Central memory CD8-positive, alpha-beta T cell (primary cell): ENCODE measurements at places on chromosomes 4 and X.

GRCh38 chr4:76803522-76803921, 94.4 kb downstream of the SOWAHB start:
- no peak for DNase-seq

- no peak for DNase-seq
Measured at GRCh38 chrX:108537005-108537404, 97.4 kb downstream of the COL4A5 start.

GRCh38 chrX:138020941-138021340, 455.0 kb downstream of the ZIC3 start:
- DNase-seq: no peak

DNA sequence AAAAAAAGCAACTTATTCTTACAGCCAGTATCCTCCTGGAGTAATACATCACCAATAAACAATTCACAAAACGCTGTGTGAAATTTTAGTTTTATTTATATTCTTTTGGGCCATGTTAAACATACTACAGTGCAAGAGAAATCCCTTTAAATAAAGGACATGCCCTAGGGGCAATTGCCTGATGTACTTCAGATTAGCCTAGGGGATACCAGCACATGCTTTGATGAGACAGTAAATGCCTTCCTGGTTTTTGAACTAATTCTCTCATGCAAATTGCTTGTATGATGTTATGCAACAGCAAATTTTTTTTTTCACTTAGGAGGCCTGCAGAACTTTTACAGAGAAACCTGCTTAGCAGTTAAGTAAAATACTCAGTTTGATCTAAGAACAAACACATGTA, 711.9 kb upstream of the FRG1 start:
- no peak for DNase-seq

DNA sequence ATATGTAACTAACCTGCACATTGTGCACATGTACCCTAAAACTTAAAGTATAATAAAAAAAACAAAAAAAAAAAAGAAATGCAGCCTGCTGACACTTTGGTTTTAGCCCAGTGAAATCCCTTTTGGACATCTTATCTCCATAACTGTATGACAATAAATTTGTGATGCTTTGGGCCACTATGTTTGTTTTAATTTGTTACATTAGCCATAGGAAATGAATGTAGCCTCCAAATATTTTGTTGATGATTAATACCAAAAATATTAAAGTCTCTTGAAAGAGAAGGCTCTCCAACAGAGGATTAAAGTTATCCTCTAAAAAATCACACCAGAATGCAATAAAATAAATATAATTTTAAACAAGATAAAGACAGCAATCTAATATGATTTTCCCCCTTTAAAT, 852.7 kb upstream of the SLIT2 start:
- DNase-seq: no peak

DNA sequence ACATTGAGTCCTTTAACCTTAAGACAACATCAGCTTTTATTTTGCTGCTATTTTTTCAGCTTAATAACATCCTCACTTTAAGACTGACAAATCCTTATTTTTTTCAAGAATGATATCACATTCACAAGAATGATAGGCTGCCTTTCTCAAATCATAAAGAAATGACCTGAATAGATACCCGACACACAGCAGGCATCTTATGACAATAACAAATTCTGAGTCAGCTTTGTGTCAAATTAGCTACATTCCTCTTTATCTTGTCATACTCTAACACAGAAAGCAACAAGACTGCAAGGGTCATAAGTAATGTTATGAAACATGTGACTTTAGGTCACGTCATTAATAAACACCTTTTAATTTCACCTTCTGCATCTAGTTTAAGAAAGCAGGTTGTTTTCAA, 2387.6 kb downstream of the PCDH7 start:
- no peak for DNase-seq

DNA sequence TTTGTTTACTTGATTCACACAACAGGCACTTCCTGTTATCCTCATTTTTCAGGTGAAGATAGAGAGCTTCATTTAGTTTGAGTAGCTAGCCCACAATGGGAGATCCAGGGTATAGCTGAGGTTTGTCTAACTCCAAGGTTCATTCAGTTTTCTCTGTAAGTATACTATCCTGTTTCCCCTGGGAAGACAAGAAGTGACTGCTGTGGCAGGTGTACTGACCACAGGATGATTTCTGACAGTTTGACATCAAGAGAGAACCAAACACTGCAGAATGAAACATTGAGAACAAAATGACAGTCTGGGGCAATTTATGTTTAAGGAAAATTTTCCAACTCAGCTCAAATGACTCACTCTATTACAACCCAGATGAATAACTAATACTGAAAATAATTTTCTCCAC, 958.0 kb downstream of the STPG2 start:
- no peak for DNase-seq

DNA sequence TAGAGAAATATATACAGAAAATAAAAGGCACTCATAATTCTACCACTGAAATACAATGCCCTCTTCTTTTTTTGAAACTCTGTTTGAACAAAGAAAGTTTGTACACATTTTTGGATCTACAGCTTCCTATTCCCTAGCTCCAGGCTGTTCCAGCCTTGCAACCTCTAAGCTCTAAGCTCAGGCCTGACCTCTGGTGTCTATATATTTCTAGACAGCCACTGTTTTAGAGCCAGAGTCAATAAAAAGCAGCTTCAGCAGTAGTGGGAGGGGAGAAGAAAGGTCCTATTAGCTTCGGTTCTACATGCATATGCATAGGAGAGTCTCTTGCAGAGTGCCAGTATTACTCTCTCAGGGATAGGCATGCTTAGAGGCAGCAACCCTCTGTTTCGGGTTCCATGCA, 39.7 kb downstream of the CLDN2 start:
- no peak for DNase-seq

DNA sequence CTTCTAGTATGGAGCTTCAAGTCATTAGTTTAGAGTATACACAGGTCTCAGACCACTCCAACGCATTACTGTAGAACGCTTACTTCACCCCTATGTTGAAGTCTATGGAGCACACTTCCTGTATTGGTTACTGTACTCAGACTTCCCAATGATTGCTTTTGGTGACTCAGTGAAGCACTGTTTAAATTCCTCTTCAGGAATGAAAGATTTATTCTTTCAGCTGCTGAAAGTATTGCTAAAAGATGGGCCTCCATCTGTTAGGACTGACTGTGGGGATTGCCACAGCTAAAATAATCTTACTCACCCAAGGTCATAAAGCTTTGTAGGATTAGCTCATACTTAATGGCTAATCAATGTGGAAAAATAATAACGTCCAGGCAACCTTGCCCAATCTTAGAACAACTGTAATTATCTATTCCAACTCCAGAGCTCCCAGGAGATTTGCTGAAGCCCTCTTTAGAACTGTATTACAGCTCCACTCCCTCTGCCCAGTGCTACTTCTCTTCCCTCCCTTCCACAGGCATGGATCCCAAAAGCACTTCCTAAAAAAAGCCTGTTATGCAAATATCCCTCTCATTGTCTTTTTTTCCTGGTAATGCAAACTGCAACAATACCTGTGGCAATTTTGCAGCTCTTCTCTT, 281.9 kb upstream of the HS3ST1 start:
- DNase-seq: no peak

- DNase-seq: no peak
Measured at GRCh38 chr4:105147553-105148161, 981 bp downstream of the TET2 start.
